T-helper 9 cell (primary cell): ENCODE measurements at places on chromosomes 7 and 10.

- no peak for DNase-seq
These were observed 34.1 kb downstream of the SEM1 start for GRCh38 chr7:96675548-96675947.

- DNase-seq, result no peak
These were observed 6.6 kb downstream of the C10orf90 start for GRCh38 chr10:126663880-126664279.

DNA sequence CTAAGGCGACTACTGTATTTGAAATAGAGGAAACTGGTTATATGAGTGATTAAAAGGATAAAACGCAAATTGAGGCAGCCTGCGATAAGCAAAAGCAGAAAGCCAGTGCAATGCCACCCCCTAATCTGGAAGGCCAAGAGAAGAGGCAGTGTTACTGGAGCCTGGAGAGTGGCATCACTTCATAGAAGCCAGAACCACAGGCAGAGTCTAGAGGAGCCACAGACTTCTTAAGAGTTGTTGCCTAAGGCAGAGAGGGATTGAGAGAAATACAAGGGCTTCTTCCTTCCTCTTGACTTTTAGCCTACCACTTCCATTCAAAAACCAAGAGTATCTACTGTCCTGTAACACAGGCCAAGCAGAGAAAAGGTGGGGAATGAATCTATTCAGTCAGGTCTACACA, 94.9 kb upstream of the SKAP2 start:
- DNase-seq, result no peak

GRCh38 chr10:131657985-131658330, 242.8 kb upstream of the PPP2R2D start:
- DNase-seq, result no peak

GRCh38 chr10:75401569-75402485, at the start of gene ZNF503:
TSS of gene ZNF503 (minus strand) at chr10:75401764. CDS start at chr10:75401419, 345 bp downstream.
- DNase-seq, result no peak

- DNase-seq, result no peak
These were observed 80.3 kb downstream of the KIAA1217 start for GRCh38 chr10:24289235-24289634.

GRCh38 chr10:133442967-133443924, 10.5 kb upstream of the SCART1 start:
- no peak for DNase-seq

DNA sequence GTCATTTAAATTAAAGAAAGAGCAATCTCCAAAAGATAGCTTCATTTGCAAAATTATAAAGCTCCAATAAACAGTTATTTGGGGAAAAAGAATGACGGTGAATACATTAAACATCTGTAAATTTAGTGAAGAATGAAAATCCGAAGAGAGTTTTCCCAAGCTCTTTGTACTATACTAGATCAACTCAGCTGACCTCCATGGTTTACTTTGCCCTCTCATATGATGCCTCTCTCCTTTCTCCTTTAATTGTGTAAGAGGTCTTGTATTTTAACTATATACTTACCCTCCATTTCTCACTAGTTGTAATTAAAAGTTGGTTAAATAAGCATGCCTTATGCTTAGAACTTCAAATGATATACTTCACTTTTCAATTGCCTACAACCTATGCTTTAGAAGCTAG, 125.8 kb downstream of the CACNA2D1 start:
- DNase-seq, result no peak

DNA sequence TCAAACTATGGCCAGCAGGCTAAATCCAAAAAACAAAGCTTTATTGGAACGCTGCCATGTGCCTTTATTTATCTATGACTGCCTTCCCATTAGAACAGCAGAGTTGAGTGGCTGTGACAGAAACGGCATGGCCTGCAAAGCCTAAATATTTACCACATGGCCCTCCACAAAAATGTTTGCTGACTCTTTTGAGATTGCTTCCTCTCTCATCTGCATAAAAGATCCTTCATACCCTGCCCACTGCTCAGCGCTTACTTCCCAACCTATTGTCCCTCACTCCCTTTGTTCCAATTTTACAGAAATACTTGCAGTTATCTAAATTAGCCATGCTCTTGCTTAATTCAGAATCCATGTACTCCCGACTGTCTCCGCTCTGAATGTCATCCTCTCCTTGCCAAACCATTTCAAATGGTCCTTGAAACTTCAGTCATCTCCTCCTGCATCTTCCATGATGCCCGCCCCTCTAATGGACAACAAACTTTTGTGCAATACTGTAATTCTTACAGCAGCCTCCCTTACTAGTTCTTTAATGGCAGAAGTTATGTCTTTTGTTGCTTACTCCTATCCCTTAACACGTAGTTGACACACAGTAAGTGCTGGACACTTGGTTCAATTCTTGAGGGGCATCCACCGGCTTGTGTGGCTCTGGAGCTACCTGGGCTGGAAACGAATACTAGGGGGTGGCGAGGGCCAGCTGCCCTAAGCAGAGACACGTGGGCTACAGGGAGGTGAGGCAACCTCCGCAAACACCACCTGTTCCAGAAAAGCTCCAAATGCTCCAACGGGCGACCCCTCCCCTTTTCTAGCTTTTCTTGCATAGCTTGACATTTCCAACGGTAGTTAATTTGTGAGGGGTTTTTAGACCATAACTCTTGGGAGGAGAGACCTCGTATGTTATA, 832 bp downstream of the XRCC2 start:
- no peak for DNase-seq

- DNase-seq, result no peak
These were observed 38.8 kb downstream of the TBXAS1 start for GRCh38 chr7:139867847-139868246.

DNA sequence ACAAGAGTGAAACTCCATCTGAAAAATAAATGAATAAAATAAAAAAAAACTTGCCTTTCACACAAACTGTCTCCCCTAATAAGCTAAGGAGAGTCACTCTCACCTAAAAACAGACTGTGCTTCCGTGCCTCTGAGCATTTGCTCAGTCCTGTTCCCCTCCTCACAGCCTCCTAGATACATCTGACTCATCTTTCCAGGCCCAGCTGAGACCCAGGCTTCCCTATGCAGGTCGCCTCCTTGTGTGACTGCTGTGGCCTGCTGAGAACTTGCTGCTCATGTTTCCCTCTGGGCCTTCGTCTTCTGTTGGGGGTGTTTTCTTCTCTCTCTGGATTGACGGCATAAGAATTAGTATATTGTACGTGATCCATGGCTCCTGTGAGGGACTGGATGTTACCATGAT, 777.7 kb downstream of the LRMDA start:
- no peak for DNase-seq

DNA sequence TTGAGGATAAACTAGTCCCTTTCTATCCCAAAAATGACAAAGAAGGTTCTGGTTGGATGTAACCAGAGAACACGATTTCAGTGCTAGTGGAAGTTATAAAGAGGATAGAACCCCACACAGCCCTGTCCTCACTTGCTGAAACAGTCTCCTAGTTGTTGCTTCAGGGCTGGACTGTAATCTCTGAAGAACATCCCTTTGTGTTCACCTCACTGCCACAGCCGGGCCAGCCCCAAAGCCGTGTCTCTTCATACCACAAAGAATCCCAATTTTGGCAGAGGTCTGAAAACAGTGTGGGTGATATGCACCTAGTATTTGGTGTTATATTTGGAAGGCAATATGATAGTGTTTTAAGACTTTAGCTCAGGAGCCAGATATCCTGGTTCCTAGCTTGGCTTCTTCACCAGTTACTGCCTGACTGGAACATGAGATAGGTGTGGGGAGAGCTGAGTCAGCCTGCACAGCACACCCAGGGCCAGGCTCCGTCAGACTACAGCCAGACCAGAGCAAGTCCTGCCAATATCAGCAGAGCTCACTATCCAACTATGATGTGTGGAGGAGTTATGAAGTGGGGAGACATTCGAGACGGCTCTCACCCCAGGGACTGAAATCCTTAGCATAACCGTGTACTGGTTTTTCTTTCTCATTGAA, 21.2 kb downstream of the CYP3A4 start:
- no peak for DNase-seq

DNA sequence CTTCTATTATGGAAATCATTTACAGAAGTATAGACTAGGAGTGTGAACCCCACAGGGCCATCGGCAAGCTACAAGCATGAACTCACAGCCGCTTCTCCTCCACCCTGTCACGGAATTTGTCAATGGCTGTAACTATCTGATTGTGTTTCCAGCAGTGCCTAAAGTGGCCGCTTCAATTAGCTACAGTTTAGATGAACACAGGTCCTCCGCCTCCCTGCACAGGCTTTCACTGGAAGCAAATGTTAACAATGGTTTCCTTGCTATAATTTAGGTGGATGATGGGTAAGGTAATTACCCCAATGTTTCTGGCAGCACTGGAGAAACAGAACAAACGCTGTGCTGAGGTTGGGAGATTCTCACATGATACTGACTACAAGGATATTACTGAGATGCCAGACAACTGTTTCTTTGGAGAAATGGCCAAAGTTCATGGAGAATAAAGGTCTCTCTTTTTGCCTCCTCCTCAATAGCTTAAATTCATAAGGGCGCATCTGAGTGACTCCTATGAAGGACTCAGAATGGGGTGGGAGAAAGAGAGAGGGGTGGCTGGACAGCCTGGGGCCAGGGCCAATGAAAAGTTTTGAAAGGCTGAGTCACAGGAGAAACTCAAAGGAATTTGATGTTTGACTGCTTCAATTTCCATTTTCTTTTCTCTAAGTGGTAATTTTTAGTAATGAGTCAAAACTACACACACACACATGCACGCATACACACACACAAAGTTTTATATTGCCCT, 78.9 kb downstream of the SVIL start:
- no peak for DNase-seq

- DNase-seq, result no peak
These were observed 21.2 kb downstream of the C10orf71 start for GRCh38 chr10:49320191-49320590.

- DNase-seq, result no peak
These were observed 543.1 kb upstream of the MBL2 start for GRCh38 chr10:53315709-53316108.

DNA sequence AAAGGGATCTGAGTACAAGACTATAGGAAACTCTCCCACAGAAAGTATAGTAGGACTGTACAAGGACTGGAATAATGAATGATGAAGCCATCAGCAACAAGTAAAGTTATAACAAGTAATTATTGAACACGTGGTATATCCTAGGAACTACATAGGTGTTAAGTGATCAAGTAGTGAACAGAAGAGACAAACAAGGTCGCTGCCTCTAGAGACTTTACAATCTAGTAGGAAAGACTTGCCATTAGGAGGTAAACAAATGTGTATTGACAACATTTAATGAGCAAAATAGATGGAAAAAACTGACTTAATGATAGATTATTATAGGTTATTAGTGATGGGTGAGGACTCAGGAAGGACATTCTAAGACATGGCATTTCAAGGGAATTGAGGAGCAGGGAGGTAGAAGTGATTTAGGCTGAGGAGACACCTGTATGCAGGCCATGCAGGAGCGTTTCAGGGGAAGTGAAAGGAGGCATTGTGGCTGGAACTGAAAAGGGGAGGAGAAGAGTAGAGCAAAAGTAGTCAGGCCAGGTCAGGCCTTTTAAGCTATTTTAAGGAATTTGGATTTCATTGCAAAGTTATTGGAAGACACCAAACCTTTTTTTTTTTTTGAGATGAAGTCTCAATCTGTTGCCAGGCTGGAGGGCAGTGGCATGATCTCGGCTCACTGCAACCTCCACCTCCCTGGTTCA, 8.5 kb upstream of the GLCCI1 start:
- DNase-seq, result no peak

DNA sequence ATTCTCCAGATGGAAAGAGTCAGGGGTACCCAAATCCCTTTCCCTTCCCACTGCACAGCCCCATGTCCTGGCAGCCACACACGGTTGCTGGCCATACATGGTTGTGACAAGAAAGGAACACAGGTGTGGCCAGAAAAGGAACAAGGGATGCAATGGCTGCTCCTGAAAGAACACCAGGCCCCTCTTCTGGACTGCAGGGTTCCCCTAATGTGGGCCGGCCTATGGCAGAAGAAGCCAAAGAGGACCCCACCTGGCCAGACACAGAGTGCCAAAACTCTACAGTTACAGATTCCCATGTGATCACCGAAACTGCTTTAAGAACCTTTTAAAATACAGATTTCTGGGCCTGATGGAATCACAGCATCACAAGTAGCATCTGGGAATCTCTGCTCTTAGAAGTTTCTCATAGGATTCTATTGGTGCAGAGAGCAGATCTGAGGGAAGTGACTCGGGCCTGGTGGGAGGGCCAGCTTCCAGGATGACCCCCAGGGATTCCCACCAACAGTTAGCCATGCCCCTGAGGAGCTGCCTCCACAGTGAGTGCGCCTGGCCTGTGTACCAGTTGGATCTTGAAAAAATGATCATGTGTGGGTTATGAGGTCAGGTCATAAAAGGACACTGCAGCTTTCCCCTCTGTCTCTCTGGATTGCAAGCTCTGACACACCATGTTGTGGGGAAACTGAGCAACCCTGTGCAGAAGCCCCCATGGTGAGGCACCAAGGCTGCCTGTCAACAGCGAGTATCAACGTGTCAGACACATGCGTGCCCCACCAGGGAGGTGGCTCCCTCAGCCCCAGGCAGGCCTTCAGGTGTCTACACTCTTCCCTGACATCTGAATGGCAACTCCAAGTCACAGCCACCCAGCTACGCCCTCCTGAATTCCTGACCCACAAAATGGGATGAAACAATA, 89.6 kb upstream of the LANCL2 start:
- DNase-seq, result no peak

DNA sequence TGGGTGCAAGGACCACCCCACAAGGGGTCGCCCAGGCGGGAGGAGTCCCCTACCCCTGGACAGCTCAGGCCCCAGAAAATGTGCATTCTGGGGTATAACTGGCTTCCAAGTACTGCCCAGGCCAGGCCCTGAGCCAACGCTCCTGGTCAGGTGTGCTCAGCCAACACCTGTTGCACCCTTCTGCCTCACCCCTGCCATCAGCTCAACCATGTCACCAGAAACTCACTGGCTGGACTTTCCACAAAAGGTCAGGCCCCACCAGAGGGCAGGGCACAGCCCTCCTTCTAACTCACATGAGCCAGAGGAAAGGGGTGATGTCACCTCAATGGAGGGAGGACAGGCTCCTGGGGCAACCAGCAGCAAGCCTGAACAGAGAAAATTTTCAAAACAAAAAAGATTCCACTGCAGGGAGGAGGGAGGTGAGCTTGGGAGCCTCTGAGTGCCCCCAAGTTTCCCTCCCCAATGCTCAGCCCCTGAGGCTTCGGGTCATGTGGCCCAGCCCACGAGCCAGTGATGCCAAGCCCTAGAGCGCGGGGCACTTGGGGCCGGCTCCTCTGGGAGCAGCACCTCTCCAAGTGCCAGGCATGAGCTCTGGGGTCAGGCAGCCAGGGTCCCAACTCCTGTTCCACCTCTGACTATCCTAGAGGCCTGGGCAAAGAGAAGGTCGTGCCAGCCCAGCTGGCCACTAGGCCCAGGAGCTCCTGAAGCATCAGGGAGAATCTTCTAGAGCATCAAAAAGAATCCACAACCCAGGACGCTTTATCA, 2.2 kb downstream of the OGDHL start:
- no peak for DNase-seq

GRCh38 chr7:2404714-2405119, 1.3 kb downstream of the CHST12 start:
- no peak for DNase-seq

GRCh38 chr7:5646846-5647245, 134.6 kb downstream of the RNF216 start:
- DNase-seq, result no peak

DNA sequence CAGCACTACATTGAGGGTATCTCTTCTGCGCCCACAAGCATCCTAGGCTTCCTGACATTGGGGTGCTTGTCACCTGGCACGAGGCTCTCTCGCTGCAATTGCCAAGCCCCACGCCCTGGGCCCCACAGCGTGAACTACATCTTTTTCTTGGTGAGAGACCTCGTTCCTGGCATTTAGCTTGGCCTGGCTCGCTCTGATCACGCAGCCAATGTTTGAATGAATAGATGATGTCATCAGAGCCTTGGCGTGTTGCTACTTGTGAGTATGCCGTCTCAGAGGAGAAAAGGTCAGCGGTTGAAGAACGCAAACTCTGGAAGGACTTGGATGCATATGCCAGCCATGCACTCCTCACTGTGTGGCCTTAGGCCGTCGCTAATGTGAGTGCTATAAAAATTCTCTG, 150.2 kb upstream of the AUTS2 start:
- DNase-seq, result no peak
